Aorta (tissue), 5 donors: ENCODE measurements at places on chromosomes 11 and 22. TPM values are rescaled to one million over a fixed set of nuclear protein-coding genes. Genes with fewer than 3 reads are reported as not detected.

The E2F8 gene
- 0.29 TPM for total RNA-seq

- no peak for DNase-seq
These were observed 23.7 kb upstream of the FXYD6 start for GRCh38 chr11:117900121-117900648.

DNA sequence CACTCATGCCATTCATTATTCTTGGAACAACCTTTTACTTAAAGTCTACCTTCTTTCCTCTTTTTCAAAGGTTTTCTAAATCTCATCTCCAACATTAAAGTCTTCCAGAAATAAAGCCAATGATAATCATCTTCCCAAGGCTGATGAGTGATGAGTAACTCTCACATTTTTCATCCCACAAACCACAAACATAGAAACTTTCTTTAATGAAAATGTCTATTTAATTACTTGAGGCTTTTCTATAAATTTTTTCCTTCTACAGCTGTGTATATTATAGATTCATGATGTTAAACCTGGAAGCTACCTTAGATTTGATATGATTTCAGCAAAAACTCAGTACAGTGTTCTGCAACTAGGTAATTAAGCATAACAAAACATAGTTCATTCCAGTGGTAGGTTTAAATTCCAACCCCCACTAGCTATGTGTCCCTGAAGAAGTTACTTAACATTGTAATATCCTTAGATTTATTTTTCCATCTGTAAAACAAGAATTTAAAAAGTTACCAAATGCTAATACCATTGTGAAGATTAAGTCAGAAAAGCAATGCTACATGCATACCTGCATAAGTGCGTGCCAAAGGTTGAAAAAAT, 845.4 kb downstream of the KCNA4 start:
- DNase-seq: no peak

GRCh38 chr11:536841-537621, at the start of gene LRRC56:
Gene LRRC56, plus strand, starts transcription at chr11:537527. Its CDS starts 3,158 bp downstream, at chr11:540685.
- peak; percentile 81 for DNase-seq

GRCh38 chr11:45896422-45896984, 10.6 kb downstream of the FREY1 start:
- no peak for DNase-seq

GRCh38 chr11:68506908-68507307, 46.4 kb downstream of the PPP6R3 start:
- DNase-seq: no peak
